GM12865 (cell line): ENCODE measurements at places on chromosomes 11 and 22.
A peak's percentile ranks its signal among the peaks of the same experiment; 100 is the strongest.

DNA sequence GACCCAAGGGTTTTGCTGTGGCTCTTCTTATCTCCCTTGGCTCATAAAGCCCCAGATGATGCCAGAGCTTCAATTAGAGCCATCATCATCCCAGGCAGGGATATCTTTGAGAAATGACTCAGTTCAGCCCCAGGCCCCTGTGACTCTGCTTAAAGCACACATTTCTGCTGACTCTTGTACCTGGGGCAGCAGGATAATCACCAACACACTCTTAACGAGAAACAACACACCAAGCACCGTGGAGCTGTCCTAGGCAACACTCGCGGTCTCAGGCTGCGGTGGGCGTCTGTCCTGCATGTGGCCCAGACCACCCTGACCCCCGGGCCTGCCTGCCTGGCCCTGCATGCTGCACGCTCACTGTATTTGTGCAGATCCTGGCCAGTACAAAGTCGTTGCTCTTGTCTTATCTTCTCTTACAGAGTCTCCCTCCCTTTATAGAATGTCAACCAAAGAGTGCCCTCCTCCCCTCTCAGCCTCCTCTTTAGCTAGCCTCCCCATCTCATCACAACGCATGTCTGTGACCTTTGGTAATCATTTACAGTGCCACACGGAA, 114.2 kb upstream of the PARVA start:
- no peak for DNase-seq

GRCh38 chr11:75240311-75241035, at the start of gene TPBGL:
TSS of gene TPBGL (plus strand) at chr11:75240774. CDS start at chr11:75241050, 276 bp downstream.
- DNase-seq, result no peak

- DNase-seq, result no peak
Measured at GRCh38 chr11:65169164-65169641, 830 bp upstream of the SPDYC start.

- DNase-seq, result peak; percentile 66
Measured at GRCh38 chr11:72683782-72684200, 9.6 kb upstream of the PDE2A start.

DNA sequence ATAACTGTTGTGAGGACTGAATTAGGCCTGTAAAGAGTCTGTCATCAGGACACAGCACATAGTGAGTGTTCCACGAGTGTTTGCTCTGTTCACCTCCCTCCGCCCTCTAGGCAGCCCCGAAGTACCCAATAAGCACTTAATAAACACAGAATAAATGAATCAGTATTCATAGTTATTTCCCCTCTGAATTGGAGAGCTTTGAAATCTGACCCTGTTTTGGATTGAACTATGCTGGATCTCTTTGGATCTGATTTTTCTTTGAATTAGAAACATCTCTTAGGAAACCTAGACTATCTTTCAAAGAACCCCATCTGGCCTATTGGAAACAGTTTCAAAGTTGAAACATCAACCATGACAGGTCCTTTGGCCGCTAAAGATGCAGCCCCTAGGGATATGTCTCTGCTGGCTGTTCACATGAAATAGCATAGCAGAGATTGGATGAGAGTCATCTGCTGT, 615.5 kb downstream of the NTM start:
- DNase-seq, result no peak

DNA sequence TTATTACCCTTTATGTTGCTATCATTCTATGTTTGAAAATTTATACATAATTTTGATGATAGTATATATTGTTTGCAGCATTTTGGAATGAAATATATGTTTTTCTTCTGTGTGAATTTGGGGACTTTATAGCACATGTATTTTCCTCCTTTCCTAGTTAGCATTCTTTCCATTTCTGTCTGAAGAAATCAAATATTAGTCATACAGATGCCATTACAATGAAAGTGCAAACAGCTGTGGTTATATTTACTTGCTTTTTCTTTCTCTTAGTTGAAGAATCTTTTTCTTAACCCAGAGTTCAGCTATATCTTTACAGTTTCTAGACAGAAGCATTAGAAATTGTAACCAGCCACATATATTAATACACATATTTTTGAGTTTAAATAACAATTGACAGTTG, 753.1 kb upstream of the ARHGAP42 start:
- DNase-seq, result no peak

- no peak for DNase-seq
Measured at GRCh38 chr11:133981156-133981555, 24.4 kb upstream of the IGSF9B start.

GRCh38 chr11:75815345-75816168, 547 bp downstream of the UVRAG start:
- peak; percentile 67 for DNase-seq

DNA sequence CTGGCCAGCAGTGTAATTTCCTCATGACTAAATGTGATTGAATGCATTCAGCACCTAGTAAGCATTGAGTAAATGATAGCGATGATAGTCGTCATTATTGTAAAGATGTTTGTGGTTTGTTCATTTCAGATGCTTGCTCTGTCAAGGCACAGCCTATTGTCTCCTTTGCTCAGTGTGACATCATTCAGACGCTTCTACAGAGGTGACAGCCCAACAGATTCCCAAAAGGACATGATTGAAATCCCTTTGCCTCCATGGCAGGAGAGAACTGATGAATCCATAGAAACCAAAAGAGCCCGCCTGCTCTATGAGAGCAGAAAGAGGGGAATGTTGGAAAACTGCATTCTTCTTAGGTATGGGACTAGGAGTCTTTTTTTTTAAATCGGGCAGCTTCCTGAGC, 7.6 kb downstream of the SDHAF2 start:
- no peak for DNase-seq

GRCh38 chr11:109019342-109019936, 354.6 kb downstream of the DDX10 start:
- no peak for DNase-seq

- peak; percentile 33 for DNase-seq
Measured at GRCh38 chr11:119484741-119485605, 62.0 kb upstream of the THY1 start.

- DNase-seq, result no peak
Measured at GRCh38 chr22:49687786-49688515, 139.7 kb downstream of the BRD1 start.

GRCh38 chr11:20226933-20227332, 66.7 kb upstream of the DBX1 start:
- DNase-seq, result no peak

GRCh38 chr22:23382428-23383218, 197.5 kb downstream of the IGLL1 start:
- no peak for DNase-seq

- no peak for DNase-seq
Measured at GRCh38 chr11:14036469-14036868, 73.9 kb downstream of the SPON1 start.

DNA sequence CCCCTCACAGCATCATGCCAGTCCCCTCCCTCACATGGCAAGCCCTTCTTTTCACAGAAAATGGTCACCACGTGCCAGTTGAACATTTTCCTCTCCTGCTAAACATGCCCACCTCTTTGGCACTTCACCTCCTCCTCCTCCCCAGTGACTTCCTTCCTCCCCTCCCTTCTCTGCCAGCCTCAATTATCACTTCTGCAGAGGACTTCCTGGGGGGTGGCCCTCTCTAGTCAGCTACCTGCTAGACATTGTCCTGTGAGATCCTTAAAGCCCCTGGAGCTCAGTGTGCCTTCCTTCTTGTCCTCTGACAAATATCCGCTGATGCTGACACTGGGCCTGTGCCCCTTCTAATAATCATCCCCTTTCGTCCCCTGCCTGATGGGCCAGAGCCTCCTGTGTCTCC, 43.2 kb upstream of the E2F8 start:
- DNase-seq, result no peak

GRCh38 chr11:73429121-73429750, 53.0 kb downstream of the RELT start:
- DNase-seq, result no peak

DNA sequence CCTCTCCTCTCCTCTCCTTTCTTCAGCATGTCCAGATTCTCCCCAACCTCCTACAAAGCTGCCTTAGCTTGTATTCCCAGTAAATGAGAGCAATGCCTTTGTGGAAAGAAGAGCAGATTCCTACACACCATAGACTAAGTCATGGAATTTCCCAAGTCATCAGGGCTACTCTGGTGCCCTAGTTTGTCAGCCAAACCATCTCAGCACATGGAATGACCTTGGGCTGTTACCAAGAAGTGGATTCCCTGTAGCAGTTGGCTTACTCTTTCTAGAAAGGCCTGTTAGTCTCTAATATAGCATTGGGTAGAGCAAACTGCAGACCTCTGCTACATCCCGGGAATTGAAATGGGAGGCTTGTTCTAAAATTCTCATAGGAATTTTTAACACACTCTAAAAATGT, 108.9 kb upstream of the OLFML1 start:
- no peak for DNase-seq

DNA sequence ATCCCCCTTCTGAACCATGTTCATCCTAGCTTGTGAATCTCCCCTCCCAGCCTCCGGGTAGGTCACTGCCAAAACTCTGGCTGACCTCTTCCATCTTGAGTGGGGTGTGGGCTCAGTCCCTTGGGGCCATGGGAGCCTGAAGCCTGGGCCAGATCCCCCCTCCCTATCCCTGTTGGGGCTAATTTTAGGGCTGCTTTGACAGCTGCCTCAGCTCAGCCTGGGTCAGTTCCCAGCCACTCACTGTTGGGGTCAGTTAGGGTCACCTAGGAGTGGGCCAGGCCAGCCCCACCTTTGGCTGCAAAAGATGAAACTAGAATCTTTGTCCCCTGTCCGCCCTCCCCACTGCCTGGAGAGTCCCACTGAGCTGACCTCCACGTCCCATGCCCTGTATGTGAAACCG, 29.8 kb upstream of the P2RY2 start:
- no peak for DNase-seq

GRCh38 chr11:80109031-80109430, 668.2 kb upstream of the TENM4 start:
- no peak for DNase-seq

DNA sequence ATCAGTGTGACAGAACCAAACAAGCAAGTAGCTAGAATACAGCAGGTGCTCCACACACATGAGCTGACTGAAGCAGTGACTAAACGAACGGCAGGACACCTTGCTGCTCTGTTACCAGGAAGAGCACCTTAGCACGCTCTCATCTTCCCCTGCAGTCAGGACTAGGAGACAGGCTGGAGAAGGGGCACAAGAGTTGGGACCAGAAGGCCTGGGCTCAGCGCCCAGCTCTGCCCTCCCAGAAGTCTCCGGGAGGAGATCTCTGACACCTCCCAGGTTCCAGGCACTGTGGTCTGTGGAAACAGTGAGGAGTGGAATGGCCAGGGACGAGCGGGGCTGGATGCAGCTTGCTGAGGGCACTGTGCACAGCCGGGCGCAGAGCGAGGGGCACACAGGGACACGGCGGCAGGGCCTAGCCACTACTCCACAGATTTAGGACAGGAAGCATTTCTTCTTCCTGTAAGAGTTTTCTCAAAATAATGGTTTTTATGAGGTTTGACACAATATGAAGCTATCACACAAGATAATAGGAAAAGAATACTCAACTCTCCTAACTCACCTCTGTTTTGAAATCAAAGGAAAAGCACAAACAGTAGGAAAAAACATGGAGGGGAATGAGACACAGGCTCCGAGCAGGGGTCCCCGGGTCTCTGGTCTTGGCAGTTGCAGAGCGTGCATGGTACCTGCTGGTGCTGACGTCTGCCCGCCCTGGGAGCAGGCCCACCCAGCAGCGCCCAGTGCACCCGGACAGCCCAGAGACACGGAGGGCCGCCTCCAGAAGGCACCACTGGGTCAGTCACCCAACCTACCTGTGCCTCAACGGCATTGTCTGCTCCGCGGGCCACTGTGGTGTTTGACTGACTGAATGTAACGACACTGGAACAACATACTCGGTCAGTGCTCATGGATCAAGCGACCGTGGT, 67.6 kb downstream of the NCAPD3 start:
- no peak for DNase-seq

DNA sequence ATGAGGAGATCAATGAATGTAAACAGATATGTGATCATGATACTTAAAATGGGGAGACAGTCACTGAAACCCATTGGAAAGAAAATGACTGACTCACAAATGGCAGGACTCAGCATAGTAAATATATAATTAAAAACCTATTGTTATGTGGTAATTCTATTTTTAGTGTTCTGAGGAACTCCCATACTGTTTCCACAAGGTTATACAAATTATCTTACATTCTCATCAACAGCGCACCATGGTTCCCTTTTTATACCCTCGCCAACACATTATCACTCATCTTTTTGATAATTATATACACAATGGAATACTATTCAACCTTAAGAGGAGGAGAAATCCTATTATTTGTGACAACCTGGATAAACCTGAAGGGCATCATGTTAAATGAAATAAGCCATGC, 17.1 kb downstream of the OR5B21 start:
- DNase-seq, result no peak

DNA sequence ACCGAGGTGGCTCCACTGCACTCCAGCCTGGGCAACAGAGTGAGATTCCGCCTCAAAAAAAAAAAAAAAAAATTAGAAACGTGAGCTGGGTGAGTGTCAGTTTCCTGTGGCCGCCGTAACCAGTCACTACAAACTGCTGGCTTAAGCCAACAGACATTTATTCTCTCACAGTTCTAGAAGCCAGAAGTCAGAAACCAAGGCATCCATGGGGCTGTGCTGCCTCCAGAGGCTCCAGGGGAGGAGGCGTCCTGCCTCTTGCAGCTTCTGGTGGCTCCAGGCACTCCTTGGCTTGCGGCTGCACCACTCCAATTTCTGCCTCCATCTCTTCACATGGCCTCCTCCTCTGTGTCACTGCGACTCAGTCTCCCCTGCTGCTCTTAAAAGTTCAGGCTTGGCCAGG, 11.1 kb upstream of the KIAA0930 start:
- DNase-seq, result no peak

- peak; percentile 37 for DNase-seq
Measured at GRCh38 chr11:132347156-132348090, 977.0 kb downstream of the NTM start.

GRCh38 chr11:113261709-113262475, 52.5 kb upstream of the TTC12 start:
- no peak for DNase-seq

DNA sequence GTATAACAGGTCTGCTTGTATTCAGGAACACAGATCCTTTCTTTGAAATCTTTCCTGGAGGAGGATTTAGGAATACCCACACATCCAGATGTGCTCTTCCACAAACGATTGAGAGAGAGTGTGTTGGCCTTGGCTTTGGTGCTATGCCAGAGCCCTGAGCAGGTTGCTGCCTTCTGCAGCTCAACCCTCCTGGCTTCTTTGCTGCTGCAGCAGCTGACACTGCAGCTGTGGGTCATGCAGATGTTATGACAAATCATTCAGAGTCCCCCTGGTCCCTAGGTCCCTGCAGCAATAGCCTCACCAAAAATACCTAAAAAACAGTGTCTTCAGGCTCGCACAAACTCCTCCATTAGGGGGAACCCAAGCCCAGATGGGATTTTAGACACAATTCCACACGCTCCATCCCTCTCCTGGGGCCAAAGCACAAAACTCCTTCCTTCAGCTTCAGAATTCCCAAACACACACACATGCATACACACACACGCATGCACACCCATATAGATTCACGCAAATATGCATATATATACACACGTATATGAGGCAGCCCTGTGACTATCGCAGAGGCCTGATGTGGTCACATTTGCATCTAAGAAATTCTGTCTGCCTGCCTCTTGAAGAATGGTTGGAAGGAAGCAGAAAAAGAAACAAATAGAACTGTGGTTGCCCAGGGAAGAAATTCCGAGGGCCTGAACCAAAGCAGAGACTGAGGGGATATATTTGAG, 35.4 kb downstream of the SLN start:
- DNase-seq, result no peak
